ENCODE measurements at places on chromosomes 3 and 15.

DNA sequence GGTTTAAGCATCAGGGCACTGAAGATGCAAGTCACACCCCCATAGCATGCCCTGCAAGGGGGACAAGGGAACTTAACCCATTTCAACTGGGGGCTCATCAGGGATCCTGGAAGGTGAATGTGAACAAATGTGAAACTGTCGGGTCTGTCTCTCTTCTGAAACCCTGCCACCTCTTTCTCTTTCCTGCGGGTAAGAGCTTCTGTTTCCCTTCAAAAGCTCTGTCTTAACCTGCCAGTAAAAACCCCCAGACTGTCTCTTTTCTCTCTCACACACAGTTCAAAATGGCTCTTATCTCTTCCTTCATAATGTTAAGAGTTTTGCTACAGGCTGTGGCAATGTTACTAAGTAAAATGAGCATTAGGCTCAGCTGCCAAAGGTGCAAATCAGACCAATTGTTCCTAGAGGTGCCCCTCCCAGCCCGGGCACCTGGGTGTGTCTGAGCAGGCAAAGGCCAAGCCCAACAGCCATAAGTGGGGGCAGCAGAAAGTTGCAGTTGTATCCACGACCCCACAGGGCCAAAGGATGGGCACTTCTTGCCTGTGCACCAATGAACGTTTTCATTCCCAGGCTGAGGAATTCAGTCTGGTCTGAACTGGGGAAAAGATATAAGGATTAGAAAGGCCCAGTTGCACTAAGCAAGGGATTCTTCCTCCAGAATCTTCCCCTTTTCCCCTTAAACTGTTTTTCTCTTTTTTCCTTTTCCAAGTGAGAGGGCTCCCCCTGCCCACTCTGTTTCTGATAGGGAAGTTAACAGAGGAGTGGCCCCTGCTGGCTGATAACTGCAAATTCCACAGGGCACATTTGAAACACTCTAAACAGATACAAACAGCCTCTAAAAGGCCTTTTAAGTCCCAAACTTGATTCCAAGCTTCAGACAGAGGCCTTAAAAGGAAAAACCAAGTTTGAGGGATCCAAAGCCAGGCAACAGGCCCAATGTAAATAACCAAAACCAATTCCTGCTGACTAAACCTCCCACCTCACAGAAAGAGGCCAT lies 113.8 kb upstream of the EPHA6 start:
- peak; percentile 56 for DNase-seq

- no peak for DNase-seq
Observed at GRCh38 chr15:99385865-99386264, 134.6 kb downstream of the LRRC28 start.

DNA sequence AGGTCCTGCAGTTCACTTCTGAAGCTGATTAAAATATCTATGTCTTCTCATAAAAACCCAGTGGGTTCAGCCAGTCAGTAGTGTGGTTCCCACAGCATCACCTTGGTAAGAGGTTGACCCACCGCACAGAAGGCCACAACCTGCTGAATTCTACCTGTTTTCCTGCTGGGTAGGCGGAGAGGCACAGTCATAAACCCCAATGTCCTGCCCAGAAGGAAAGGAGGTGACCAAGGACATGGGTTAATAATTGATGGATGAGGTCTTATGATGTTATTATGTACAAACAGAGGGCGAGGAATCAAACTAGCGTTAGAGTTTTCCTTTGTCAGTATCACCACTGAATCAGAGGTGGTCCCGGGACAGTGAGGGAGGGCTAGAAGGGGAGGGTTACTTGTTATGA lies 27.8 kb downstream of the CA12 start:
- DNase-seq, result no peak

DNA sequence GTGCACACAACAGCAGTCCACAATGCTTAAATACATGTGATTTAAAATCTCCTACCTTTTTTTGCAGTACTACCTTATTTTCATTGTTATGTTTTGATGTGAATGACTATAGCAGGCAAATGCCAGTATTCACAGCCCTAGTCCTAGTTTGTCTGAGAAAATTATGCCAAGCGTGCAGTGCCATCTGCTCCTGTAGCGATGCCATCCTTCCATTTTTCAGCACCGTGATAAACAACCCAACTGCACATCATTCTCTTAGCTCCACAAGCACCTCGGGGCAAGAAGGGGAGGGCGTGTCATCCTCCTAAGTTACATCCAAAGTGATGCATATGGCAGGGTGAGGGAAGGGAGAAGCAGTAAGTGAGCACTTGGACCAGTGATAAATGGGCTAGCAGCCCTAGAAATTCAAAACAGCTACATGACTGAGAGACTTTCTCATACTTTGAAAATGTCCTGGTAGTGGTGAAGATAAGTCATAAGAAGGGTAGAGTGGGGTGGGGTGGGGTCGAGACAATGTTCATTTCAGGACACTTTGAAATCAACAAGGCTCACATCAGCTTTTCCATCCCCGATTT lies 198.8 kb downstream of the LSAMP start:
- DNase-seq, result no peak

- no peak for DNase-seq
Observed at GRCh38 chr15:99511531-99511865, 54.3 kb upstream of the MEF2A start.

GRCh38 chr15:73829523-73829922 lies 43.8 kb upstream of the TBC1D21 start:
- DNase-seq, result no peak

- DNase-seq, result no peak
Observed at GRCh38 chr15:96262097-96262496, 68.4 kb upstream of the NR2F2 start.

DNA sequence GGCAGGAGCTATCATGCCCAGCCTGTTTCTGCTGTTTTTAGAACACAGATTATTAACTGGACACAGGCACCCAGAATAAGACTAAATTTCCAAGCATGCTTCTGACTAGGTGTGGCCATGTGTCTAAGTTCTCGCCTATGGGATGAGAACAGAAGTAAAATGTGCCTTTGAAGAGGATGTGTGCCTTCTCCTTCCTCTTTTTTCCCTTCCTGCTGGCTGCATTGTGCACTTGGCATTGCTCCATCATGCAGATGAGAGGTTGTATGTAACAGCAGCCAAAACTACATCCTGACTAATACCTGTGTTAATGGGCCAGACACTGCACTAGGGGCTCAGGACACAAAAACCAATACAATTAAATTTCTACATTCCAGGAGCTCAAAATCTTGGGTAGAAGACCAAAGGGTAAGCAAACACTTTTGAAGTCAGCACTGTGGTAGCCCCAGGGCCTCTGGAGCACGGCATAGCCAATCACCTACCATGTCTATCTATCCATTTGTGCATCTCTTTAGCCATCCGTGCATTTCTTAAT lies 40.9 kb upstream of the RNU6-1 start:
- no peak for DNase-seq

DNA sequence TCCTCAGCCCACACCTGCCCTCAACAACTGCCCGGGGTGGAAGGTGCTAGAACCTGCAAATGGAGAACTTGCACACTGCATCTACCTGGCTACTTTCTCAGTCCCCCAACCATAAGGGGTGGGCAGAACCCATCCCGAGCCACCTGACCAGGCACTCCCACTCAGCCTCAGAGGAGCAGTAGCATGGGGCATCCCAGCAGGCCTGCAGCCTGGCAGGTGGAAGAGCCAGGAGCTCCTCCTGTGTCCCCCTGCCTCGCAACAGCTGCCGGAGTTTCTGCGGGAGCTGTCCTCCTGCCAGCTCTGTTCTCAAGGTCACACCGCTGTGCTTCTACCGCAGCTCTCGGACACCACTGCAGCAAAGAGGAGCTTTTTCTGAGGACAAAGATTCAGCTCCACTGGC lies 27.5 kb downstream of the RAB6B start:
- no peak for DNase-seq

DNA sequence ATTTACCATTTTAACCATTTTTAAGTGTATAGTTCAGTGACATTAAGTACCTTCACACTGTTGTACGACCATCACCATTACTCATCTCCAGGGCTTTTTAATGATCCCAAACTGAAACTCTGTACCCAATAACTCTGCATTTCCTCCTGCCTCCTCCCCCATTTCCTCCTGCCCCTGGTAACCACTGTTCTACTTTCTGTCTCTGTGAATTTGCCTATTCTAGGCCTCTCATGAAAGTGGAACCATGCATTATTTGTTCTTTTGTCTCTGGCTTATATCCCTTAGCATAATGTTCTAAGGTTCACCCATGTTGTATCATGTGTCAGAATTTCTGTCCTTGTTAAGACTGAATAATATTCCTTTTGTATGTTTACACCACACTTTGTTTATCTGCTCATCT lies 154.2 kb downstream of the MECOM start:
- no peak for DNase-seq

GRCh38 chr3:52280050-52280461 lies 1.6 kb upstream of the WDR82 start:
- DNase-seq, result peak; percentile 57

GRCh38 chr15:78697449-78697848 lies 56.4 kb upstream of the CHRNB4 start:
- DNase-seq, result no peak

DNA sequence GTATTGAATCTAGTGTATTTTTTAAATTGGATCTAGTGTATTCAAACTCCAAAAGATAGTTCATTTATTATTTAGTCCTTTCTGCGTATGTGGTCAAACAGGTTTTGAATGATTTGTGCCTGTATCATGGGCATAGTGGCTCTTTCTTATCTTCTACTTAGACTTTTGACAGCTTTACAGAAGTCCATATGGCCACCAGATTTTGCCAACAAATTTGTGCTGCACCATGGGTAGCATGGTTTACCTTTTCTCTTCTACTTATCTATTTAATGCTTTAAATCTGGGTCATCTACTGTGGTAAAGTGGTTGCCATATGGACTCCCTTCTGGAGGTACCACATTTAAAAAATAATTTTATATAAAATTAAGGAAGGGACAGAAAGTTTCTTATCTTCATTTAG lies 66.9 kb upstream of the CADM2 start:
- DNase-seq, result no peak

DNA sequence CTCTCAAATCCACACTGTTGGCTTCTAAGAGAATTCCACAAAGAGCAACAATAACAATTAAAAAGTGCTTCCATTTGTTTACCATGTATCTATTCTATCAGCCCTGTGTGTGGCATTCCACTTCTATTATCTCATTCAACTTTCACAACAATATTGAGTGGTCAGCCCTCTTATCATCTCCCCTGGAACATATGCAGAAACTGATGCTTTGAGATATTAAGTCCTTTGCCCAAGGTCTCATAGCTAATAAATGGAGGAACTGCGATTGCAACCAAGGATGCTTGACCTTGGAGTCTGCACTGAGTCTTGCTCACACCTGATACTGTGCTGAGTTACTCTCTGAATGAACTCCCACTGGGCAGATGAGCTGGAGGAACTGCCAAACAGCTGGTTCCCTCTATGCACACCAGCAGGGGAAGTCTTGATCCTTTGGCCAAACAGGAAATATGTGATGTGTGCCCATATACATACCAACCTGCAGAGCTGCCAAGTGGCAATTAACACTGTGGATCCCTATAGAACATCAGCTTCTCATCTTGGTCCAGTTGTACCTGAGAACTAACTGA lies 144.7 kb upstream of the WNT5A start:
- DNase-seq, result no peak

DNA sequence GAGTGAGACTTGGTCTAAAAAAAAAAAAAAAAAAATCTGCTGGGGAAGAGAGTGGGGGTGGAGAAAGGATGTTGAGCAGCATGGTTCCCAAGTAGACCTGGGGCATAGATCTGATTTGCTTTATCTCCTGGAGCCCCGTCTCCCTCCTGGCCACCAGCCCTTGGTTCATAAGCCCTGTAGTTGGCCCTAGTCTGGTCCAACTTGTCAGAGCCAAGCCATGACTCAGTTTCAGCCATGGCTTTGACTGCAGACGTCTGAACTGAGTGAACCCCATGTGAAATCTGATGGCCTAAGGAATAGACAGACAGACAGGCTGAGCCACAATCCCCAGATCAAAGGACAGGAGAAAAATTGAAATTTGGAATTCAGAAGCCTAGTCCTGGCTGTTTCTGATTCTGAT lies 2.0 kb upstream of the CILP start:
- no peak for DNase-seq

GRCh38 chr15:60573936-60574335 lies 95.0 kb upstream of the ICE2 start:
- no peak for DNase-seq

- DNase-seq, result no peak
Observed at GRCh38 chr15:88872106-88872505, 23.2 kb downstream of the HAPLN3 start.

- DNase-seq, result peak; percentile 68
Observed at GRCh38 chr15:48336940-48337339, 5.7 kb downstream of the DUT start.

- no peak for DNase-seq
Observed at GRCh38 chr15:60340207-60340921, 57.4 kb downstream of the ANXA2 start.

DNA sequence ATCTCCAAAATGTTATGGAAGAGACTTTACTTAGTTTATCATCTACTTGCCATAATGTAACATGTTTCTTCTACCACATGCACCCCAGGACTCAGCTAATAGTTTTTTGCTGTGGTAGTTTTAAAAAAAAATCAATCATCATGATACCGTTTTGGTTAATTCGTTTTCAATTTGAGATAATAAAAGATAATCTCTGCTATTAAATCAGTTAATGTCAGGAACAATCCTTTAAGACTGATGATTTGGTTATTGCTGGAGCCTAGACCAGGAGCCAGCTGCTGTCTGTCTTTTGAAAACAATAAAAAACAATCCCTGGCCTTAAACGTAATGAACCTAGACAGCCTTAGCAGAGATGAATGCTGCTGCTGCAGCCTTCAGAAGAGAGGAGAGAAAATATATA lies 403.7 kb downstream of the OXSM start:
- no peak for DNase-seq

GRCh38 chr15:78203346-78204225 lies 30.8 kb downstream of the ACSBG1 start:
- DNase-seq, result no peak

DNA sequence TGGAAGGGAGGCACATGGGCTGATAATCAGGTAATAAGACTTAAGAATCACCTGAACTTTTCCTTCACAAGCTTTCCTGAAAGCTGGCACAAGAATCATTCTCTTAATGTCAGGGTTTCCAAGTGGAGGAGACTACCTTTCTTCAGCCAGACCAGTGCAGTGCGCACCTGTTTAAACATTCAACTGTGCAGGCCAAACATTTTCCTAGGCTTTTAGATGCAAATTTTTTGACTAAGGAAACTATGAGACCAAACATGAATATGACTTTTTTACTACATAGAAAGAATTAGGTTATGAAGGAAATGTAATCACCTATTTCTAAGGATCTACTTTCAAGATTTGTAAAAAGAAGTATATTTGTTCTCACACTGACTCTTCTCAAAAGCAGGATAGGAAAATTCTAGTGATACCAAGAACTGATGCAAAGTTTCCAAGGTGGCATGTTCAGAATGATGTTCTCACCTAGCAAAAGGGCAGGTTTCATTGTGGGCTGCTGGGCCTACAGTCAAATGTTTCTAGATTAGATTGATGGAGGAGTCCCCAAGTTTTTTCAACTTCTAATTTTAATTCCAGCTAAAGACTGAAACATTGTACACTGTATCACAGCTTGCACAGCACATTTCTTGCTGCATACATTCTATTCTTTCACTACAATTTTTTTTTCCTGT lies 339.1 kb downstream of the TIGIT start:
- DNase-seq, result no peak

Measured in neural progenitor cell (in vitro differentiated cells).